Endothelial cell of umbilical vein (primary cell): ENCODE measurements at places on chromosomes 7 and 10. TPM values are rescaled to one million over a fixed set of nuclear protein-coding genes. Genes with fewer than 3 reads are reported as not detected.

GRCh38 chr7:92758796-92759431, 77.5 kb downstream of the CDK6 start:
- no peak for DNase-seq

- DNase-seq, result no peak
Observed at GRCh38 chr10:11125004-11125403, 107.3 kb downstream of the CELF2 start.

DNA sequence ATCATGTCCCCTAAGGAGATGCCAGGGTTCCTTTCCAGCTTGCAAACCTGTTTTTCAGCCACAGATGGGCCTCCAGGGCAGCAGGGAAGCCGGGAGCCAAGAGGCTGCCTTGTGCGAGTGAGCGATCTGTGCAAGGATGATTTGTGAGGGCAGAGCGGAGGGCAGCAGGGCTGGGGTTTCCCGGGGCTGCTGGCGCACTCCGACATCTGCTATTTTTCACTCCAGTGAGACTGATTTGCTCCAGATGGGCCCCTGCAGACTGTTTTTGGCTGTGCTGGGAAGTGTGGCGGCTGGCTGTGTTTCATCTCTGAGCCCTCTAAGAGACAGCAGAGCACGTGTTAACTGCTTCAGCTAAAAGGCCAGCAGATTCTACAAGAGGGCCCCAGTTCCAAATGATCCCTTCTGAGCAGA, 466.2 kb downstream of the TYW1 start:
- no peak for DNase-seq

DNA sequence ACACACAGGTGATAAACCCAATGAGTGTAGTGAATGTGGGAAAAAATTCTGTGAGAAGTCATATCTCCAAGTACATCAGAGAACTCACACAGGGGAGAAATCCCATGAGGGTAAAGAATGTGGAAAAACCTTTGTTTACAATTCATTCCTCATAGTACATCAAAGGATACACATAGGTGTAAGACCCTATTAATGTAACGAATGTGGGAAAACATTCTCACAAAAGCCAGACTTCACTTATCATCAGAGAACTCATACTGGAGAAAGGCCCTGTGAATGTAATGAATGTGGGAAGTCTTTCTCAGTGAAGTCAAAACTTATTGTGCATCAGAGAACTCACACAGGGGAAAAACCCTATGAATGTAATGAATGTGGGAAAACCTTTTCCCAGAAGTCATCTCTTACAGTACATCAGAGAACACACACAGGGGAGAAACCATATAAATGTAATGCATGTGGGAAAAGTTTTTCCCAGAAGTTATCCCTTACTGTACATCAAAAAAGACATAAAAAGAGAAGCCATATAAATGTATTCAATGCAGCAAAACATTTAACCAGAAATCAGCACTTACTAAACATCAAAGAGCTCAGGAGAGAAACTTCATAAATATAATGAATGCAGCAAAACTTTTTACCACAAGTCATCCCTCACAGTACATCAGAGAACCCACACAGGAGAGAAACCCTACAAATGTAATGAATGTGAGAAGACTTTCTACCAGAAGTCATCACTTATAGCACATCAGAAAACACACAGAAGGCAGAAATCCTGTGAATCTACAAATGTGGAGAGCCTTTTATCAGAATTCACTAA, 49.8 kb downstream of the ZNF239 start:
- DNase-seq, result no peak

The HIPK2 gene
- total RNA-seq, result 40.3 and 43.8 TPM in 2 replicates

The CLCN1 gene
- total RNA-seq, result not detected in 2 replicates

The MLLT10 gene
- 54.0 and 54.6 TPM in 2 replicates for total RNA-seq

The GPR26 gene
- not detected in 2 replicates for total RNA-seq

The RNF148 gene
- 0.83 and 0.95 TPM in 2 replicates for total RNA-seq

DNA sequence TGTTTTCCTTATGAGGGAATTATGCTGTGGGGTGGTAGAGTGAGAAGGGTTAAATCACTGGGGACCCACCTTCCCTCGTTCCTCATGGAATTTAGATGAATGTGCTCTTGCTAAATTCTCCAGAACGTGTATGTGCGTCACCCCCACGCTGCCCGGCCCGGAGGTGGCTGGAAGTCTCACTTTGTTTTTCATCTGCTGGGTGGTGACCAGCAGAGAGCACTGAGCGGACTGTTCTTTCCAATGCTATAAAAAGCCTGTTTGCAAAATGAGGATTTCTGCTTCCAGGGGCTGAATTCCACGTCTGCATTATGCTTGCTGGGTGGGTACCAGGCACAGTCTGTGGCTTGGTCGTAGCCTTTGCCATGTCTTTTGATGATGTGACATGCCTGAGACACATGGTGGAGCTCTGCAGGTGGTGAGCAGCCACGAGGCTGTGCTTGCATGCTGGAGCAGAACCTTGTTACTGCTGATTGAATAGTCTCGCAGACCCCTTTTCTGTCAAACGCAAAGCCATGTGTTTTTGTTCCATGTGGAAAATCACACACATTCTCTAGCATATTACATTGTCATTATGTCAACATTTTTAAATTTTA, 31.9 kb upstream of the INSYN2A start:
- DNase-seq, result no peak

The FOXP2 gene
- 2.7 and 3.3 TPM in 2 replicates for total RNA-seq

The APBB1IP gene
- not detected in 2 replicates for total RNA-seq

The MUC12 gene
- not detected in 2 replicates for total RNA-seq

The TMEM72 gene
- total RNA-seq, result not detected in 2 replicates

GRCh38 chr7:129210256-129210988, 14.4 kb upstream of the AHCYL2 start:
- DNase-seq, result peak; percentile 65

GRCh38 chr7:47552621-47553020, 29.3 kb downstream of the TNS3 start:
- no peak for DNase-seq

- no peak for DNase-seq
Observed at GRCh38 chr10:78528749-78529204, 495.1 kb downstream of the RPS24 start.

The OR9A2 gene
- not detected in 2 replicates for total RNA-seq

The CPEB3 gene
- total RNA-seq, result 2.2 and 2.3 TPM in 2 replicates

- DNase-seq, result no peak
Observed at GRCh38 chr10:46528171-46528671, 28.2 kb downstream of the GPRIN2 start.

The INA gene
- 0.39 and 0.40 TPM in 2 replicates for total RNA-seq

The COL26A1 gene
- total RNA-seq, result not detected in 2 replicates
